ENCODE measurements at places on chromosomes 12 and 14.

DNA sequence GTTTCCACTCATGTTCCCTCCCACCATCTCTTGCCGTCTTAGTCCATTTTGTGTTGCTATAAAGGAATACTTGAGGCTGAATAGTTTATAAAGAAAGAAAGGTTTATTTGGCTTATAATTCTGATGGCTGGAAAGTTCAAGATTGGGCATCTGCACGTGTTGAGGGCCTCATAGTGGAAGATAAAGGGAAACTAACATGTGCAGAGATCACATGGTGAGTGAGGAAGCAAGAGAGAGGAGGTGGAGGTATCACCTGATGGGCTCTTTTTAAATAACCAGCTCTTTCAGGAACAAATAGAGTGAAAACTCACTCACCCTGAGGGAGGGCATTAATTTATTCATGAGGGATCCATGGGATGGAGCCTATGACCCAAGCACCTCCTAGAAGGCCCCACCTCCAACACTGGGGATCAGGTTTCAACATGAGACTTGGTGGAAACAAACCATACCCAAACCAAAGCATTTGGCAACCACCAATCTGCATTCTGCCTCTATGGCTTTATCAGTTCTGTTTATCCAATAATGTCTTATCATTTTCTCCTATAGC is 29.5 kb downstream of the MYO1H start:
- no peak overlapping the region for H3K27ac ChIP-seq
- H3K36me3 ChIP-seq = no peaks in the 10 kb centered on the region
- no peak overlapping the region for H3K4me3 ChIP-seq
- no peak for DNase-seq

DNA sequence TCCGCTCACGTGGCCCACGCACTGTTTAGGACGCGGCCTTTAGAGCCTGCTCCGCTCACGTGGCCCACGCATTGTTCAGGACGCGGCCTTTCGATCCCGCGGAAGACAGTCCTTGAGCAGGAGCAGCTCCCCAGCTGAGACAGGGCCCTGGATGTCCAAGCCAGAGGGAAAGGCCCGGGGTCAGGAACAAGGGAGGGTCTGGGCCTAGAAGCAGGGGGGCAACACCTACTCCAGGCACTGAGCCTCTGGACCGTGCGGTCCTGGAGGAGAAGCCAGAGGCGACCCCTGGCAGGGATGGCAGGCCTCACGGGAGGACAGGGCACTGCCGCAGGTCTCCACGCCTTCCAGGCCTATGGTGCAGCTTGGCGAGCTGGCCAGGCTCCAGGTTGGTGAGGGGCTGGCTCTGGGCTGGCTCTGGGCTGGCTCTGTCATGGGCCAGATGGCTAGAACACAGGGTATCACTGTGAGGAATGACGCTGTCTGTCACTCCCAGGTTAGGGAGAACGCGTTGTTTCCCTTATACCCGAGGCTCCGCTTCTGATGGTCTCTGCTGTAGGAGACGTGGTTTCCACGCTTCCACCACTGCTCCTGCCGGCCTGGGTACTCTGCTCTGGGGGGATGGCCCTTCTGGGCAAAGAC is 341.7 kb downstream of the TMEM121 start:
- no peaks in the 10 kb centered on the region for H3K36me3 ChIP-seq
- H3K4me3 ChIP-seq = no peak overlapping the region
- DNase-seq = peak; percentile 16
- no peak overlapping the region for H3K27ac ChIP-seq
- no peaks in the 10 kb centered on the region for H3K27me3 ChIP-seq

DNA sequence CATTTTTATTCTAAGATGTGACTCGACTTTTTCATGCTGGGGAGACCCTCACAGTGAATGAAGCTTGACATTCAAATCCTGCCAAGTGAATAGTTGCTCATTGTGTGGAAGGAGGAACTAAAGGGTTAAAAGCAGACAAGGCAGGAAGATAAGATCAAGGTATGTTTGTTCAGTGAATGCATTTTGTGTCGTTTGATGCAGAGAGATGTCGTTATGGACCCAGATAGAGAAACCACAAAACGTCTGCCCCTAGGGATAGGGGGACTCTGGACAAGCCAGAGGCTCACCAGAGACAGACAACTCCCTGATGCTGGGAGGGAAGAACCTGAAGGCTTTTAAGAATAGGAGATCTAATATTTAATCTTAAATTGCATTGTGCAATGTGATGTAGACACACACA is 72.5 kb upstream of the MYL2 start:
- H3K4me3 ChIP-seq = no peak overlapping the region
- H3K36me3 ChIP-seq = no peaks in the 10 kb centered on the region
- no peak overlapping the region for H3K27ac ChIP-seq
- no peaks in the 10 kb centered on the region for H3K4me1 ChIP-seq
- 0 out of 2 replicates have a peak, but pooled peaks cover 3% of the 10 kb centered on the region for H3K27me3 ChIP-seq

DNA sequence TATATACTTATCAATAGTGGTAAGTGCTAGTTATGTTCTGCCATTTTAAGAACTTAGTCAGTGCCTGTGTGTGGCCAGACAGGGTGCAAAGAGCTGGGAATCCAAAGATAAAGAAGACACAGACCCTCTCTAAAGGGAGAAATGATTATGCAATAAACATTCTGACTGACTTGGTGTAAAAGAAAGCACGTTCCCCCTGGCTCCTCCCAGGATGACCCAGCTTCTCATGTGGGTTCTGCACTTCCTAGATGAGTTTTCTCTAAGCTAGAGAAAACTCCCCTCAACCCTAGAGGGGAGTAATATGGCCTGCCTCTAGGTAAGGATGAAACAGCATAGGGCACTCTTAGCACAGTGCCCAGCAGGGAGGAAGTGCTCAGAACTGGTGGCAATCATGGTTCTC is 231.2 kb downstream of the VRK1 start:
- DNase-seq = no peak
- no peaks in the 10 kb centered on the region for H3K36me3 ChIP-seq
- no peak overlapping the region for H3K4me3 ChIP-seq
- H3K27ac ChIP-seq = no peak overlapping the region
- H3K27me3 ChIP-seq = no peaks in the 10 kb centered on the region

DNA sequence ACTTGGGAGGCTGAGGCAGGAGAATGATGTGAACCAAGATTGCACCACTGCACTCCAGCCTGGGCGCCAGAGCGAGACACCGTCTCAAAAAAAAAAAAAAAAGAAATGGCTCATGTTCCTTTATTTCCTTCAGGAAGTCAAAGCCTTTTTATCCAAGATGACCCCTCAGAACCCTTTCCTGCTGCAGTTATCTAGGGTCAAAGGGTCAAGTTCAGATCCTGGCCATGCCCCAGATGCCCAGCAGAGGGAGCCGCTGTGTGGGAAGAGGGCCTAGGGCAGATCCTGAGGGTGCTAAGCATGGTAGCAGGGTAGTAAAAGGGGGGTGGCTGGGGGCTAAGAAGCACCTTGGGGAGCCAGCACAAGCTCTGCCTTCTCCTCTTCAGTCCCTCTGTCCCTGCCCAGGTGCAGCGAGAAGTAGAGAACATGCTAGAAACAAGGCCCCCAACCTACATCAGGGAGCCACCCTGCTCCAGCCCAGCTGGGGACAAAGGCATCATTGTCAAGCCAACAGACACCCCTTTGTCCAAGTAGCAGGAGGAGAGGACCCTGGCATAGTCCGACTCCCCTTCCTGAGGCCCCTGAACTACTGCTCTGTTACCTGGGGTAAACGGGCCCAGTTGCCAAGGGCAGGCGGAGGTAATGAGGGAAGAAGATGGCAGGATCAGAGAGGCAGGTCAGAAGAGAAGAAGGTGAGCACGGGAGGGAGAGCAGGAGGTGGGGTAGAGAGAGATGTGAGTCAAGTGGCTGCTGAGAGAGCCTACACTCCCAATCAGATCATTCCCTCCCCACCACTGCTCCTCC is 6.5 kb downstream of the NFE2 start:
- 0 out of 2 replicates have a peak, but pooled peaks cover under 1% of the 10 kb centered on the region for H3K27me3 ChIP-seq
- no peaks in the 10 kb centered on the region for H3K36me3 ChIP-seq
- DNase-seq = peak; percentile 56
- H3K4me1 ChIP-seq = no peaks in the 10 kb centered on the region

GRCh38 chr12:122668268-122668667 is 34.9 kb downstream of the HCAR2 start:
- H3K36me3 ChIP-seq = no peaks in the 10 kb centered on the region
- H3K4me3 ChIP-seq = no peak overlapping the region
- DNase-seq = no peak
- peaks cover 11% of the 10 kb centered on the region for H3K4me1 ChIP-seq
- H3K27ac ChIP-seq = no peak overlapping the region
- no peaks in the 10 kb centered on the region for H3K27me3 ChIP-seq

- H3K4me3 ChIP-seq = no peak overlapping the region
- DNase-seq = no peak
- H3K27ac ChIP-seq = no peak overlapping the region
Observed at GRCh38 chr14:104931771-104932675, 7.3 kb downstream of the PLD4 start.

- H3K4me1 ChIP-seq = peaks cover 12% of the 10 kb centered on the region
- H3K27ac ChIP-seq = no peak overlapping the region
- no peak overlapping the region for H3K4me3 ChIP-seq
- no peaks in the 10 kb centered on the region for H3K27me3 ChIP-seq
Observed at GRCh38 chr12:42450248-42450647, 124.3 kb downstream of the PPHLN1 start.

- no peak for DNase-seq
- no peak overlapping the region for H3K4me3 ChIP-seq
- peaks cover under 1% of the 10 kb centered on the region for H3K36me3 ChIP-seq
- no peaks in the 10 kb centered on the region for H3K27me3 ChIP-seq
- no peak overlapping the region for H3K27ac ChIP-seq
- H3K4me1 ChIP-seq = peaks cover 28% of the 10 kb centered on the region
Observed at GRCh38 chr14:93023039-93023438, 92.7 kb downstream of the ITPK1 start.

DNA sequence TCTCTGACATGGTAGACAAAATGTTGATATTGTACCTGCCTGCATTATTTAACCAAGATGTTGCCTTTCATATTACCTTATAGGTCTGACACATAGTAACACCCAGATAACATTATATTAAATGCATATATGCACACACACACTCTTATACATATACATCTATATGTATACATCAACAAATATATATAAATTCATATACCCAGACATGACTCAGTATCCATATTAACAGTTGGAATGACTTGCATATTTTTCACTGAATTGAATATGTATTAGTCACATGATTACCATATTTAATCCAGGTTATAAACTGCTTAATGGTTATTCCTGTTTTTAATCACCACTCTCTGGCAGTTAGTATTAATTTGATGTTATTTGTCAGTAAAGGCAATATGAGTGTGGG is 85.2 kb downstream of the PAX9 start:
- no peaks in the 10 kb centered on the region for H3K36me3 ChIP-seq
- no peak for DNase-seq
- H3K27me3 ChIP-seq = no peaks in the 10 kb centered on the region
- H3K4me3 ChIP-seq = no peak overlapping the region

- no peak overlapping the region for H3K4me3 ChIP-seq
- H3K4me1 ChIP-seq = no peaks in the 10 kb centered on the region
- no peak overlapping the region for H3K27ac ChIP-seq
- H3K36me3 ChIP-seq = no peaks in the 10 kb centered on the region
- peaks cover 3% of the 10 kb centered on the region for H3K27me3 ChIP-seq
Observed at GRCh38 chr12:66753810-66754209, 74.9 kb upstream of the GRIP1 start.

GRCh38 chr12:92363295-92364146 is 217.9 kb upstream of the BTG1 start:
- no peak overlapping the region for H3K4me3 ChIP-seq
- H3K27ac ChIP-seq = no peak overlapping the region
- DNase-seq = no peak
- no peaks in the 10 kb centered on the region for H3K27me3 ChIP-seq

GRCh38 chr14:105502446-105503295 is 11.6 kb downstream of the TEDC1 start:
- peaks cover 3% of the 10 kb centered on the region for H3K27me3 ChIP-seq
- no peak for DNase-seq
- no peak overlapping the region for H3K4me3 ChIP-seq
- H3K36me3 ChIP-seq = no peaks in the 10 kb centered on the region
- no peak overlapping the region for H3K27ac ChIP-seq

DNA sequence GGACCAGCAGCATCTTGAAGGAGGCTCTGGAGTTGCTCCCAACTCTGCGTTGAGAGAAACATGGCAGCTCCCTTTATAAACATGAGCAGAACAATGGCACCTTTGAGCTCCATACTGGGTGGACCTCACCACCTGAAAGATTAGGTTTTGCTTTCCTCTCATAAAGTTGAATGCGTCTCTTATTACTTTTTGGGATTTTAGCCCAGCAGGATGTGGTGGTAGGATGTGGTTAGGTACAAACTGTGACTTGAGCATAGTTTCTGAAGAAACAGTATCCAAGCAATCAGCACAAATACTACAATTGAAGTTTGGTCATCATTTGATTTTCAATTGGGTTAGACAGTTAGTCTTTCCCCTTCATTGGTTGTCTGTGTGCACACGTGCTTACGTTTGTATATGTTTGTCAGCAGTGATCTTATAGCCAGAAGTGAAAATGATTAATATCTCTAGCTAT is at the start of gene PRR4:
PRR4 (minus strand) TSS at position 51 of the 454 bp plus-strand sequence; CDS start at position 13, 38 bp downstream.
- no peak within 1 kb of the TSS for H3K4me3 ChIP-seq
- no peak within 1 kb of the TSS for H3K27ac ChIP-seq
- 0 out of 2 replicates have a peak, but pooled peaks cover 8% of the 10 kb centered on the region for H3K36me3 ChIP-seq
- no peak for DNase-seq

DNA sequence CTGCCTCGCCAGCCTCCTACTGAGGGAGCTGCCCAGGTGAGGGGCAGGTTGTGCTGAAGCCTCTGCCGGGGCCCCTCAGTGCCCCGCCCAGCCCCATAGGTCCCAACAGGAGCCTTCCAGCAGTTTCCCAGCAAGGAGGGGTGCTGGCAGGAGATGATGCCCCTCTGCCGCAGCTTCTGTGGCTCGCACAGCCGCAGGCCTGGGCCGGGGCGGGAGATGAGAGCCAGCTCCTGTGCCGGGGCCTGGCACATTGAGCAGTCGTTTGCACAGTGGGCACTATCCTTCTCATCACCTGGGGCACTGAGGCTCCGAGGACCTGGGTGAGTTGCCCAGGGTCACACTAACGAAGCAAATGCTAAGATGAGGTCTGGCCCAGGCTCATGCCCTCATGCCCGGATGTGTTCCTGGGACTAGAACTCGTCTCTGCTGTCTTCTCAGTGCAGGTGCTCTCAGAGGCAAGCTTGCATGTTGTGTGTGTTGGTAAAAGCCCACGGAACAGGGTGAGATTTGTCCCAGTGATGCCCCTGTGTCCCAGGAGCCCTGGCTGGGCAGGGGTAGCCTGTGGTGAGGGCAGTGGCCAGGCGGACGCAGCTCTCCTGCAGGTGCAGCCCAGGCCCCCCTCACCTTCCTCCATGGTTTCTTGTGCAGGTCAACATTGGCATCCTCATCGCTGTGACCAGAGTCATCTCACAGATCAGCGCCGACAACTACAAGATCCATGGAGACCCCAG is 177.5 kb downstream of the ADGRD1 start:
- DNase-seq = peak; percentile 33
- peaks cover 18% of the 10 kb centered on the region for H3K4me1 ChIP-seq
- no peaks in the 10 kb centered on the region for H3K27me3 ChIP-seq
- H3K27ac ChIP-seq = no peak overlapping the region
- no peaks in the 10 kb centered on the region for H3K36me3 ChIP-seq

- DNase-seq = no peak
- H3K4me1 ChIP-seq = peaks cover 7% of the 10 kb centered on the region
- peaks cover 81% of the 10 kb centered on the region for H3K36me3 ChIP-seq
- no peak overlapping the region for H3K27ac ChIP-seq
- H3K4me3 ChIP-seq = no peak overlapping the region
Observed at GRCh38 chr12:58883576-58884334, 36.5 kb downstream of the LRIG3 start.

GRCh38 chr12:50059440-50060119 is 2.2 kb downstream of the ASIC1 start:
- H3K4me3 ChIP-seq = no peak overlapping the region
- H3K27ac ChIP-seq = no peak overlapping the region
- H3K27me3 ChIP-seq = peaks cover 14% of the 10 kb centered on the region
- H3K4me1 ChIP-seq = peaks cover 11% of the 10 kb centered on the region
- H3K36me3 ChIP-seq = no peaks in the 10 kb centered on the region

Measured in SJSA1 (cell line).